NCI-H1436 treated with DMSO at 0.1 percent for 48 hours (cell line): ENCODE measurements at places on chromosomes 5 and 9.

GRCh38 chr9:93815135-93815534, 140.0 kb downstream of the BARX1 start:
- no peak for DNase-seq

DNA sequence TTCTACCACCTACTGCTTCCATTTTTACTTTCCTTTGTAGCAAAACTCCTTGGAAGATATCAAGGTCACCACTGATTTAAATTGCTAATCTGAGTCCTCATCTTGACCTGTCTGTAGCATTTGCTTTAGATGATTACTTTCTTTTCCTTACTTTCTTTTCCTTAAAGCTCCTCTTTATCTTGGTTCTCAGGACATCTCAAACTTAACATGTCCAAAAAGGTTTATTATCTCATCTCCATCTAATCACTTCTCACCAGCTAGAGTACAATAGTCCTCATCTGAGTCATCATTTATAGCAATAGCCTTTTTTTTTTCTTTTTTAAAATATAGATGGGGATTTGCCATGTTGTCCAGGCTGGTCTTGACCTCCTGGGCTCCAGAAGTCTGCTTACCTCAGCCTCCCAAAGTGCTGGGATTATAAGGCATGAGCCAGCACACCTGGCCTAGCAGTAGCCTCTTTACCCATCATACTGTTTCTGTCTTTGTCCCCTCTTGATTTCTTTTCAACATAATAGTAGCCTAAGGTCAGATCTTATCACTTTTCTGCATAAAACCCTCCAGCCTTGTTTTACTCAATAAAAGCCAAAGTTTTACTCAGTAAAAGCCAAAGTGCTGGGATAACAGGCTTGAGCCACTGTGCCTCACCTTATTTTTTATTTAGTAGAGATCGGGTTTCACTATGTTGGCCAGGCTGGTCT, 32.9 kb upstream of the GPR21 start:
- no peak for DNase-seq

DNA sequence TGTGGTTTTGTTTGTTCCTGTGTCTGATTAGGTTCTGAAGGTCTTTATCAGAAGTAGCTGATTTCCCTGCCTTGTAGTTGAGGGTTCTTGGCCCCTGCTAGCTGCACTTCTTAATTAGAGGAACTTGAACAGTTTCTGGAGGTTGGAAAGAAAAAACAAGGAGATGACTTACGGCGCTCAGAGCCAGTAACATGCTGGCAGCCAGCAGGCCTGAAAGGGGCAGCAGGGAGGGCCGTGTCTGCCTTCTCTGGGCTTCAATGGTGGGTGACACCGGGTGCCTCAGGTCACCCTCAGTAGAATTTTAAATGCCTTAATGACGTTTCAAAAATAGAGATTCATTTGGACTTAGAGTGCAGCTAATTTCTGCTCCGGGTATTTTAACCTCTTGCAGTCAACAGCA, 15.8 kb downstream of the UBE2QL1 start:
- no peak for DNase-seq

GRCh38 chr5:160237571-160238093, 8.3 kb downstream of the FABP6 start:
- no peak for DNase-seq
